ENCODE measurements at places on chromosomes 13 and 19.

DNA sequence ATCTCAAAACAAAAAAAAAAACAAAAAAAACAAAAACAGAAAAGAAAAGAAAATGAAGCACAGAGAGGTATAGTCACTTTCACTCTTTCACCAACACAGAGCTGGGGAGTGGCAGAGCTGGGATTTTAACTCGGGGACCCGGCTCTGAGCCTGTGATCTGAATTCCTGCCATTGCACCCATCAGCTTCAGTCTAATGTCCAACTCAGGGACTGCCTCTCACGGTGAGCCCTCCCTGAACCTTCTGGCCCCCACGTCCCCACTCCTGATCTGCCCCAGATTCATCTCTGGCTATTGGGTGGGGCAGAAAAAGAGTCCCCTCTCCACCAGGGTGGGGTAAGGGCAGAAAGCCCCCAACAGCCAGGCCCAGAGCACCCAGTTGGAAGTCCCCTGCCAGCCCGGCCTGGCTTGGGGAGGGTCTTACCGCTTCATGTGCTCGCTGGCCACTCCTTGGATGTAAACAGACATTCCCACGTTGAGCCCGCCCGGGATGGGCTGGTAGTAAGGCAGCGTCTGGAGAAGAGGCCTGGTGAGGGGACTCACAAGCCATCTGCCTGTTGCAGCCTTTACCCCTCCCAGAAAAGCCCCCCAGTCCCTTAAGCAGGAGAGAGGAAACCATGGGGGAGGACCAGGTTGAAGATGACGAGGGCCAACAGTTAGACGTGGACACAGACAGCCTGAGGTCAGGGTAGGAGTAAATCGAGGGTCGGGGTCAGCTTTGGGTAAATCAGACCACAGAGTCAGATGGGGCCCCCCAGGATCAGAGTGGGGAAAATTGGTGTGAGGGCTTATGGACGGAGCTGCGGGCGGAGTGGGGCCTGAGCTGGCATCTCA is 520 bp downstream of the LGALS4 start:
- DNase-seq, result no peak
- H3K36me3 ChIP-seq, result peaks cover 17% of the 10 kb centered on the region
- no peaks in the 10 kb centered on the region for H3K4me1 ChIP-seq
- H3K4me3 ChIP-seq, result no peak overlapping the region
- H3K27ac ChIP-seq, result no peak overlapping the region

DNA sequence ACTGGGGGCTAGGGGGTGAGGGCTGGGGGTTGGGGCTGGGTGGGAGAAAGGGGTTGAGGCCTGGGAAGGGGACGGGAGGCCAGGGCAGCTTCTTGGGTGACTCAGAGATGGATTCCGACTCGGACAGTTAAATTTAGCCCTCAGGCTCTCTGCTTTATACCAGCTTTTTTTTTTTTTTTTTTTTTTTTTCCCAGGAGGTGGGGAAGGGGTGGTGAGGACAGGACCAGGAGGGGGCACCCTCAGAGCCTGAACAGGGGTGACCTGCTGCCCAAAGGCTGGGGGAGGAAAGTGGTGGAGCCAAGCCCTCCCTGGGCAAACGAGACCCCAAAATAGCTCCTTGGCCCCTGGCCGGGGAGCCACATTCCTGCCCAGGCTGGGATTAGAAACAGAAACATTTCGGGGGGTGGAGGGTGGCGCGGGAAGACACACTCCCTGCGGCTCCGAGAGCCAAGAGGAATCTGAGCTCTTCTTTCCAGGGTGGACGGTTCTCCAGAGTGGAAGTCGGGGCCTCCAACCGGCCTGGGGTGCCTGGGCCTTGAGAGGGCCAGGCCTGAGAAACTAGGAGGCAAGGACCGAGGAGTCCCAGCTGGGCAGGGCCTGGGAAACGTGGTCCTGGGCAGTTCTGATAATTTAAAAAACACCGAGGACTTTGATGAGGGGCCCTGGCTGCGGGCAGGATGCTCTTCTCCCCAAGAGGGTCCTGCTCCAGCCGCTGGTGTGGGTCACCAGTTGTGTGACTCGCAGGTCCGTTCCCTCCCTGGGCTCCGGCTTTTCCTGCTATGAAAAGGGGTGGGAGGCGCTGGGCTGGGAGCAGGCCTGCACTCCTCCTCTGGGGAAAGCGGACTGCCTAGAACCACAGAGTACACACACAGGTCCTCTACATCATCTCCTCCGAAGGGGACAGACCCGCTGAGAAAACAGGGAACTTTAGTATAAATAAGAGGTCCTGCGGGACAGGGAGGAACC is 813 bp upstream of the DMPK start:
- no peak overlapping the region for H3K4me3 ChIP-seq
- no peak overlapping the region for H3K27ac ChIP-seq

GRCh38 chr13:27952876-27953675 is 16.0 kb downstream of the CDX2 start:
- H3K27ac ChIP-seq, result no peak overlapping the region
- H3K27me3 ChIP-seq, result peaks cover 98% of the 10 kb centered on the region
- H3K4me1 ChIP-seq, result peaks cover 6% of the 10 kb centered on the region
- H3K36me3 ChIP-seq, result no peaks in the 10 kb centered on the region
- H3K4me3 ChIP-seq, result peak overlapping the region; percentile 63
- DNase-seq, result peak; percentile 40

GRCh38 chr19:18126097-18126496 is 26.9 kb upstream of the PIK3R2 start:
- no peaks in the 10 kb centered on the region for H3K4me1 ChIP-seq
- DNase-seq, result no peak
- H3K27me3 ChIP-seq, result no peaks in the 10 kb centered on the region
- no peak overlapping the region for H3K4me3 ChIP-seq

DNA sequence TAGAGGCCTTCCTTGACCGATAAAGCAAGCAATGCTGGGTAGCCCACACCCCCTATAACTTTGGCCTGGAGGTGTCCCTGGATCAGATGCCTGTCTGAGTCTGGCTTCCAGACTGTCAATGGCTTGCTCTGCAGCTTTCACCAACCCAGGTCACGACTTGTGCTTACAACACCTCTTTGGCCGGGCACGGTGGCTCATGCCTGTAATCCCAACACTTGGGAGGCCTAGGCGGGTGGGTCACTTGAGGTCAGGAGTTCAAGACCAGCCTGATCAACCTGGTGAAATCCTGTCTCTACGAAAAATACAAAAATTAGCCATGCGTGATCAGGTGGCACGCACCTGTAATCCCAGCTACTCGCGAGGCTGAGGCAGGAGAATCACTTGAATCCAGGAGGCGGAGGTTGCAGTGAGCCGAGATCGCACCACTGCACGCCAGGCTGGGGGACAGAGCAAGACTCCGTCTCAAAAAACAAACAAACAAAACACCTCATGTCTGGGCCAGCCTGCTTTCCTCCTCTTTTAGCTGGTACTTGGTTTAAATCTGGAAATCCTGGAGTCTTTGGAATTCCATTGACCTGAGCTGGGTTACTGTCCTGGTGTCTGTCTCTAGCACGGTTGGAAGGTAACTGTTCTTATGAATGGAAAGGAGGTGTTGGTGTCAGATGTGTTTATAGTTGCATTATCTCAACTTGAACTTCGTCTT is 10.3 kb upstream of the GARRE1 start:
- H3K4me3 ChIP-seq, result no peak overlapping the region
- no peak overlapping the region for H3K27ac ChIP-seq
- no peaks in the 10 kb centered on the region for H3K27me3 ChIP-seq
- no peaks in the 10 kb centered on the region for H3K36me3 ChIP-seq

DNA sequence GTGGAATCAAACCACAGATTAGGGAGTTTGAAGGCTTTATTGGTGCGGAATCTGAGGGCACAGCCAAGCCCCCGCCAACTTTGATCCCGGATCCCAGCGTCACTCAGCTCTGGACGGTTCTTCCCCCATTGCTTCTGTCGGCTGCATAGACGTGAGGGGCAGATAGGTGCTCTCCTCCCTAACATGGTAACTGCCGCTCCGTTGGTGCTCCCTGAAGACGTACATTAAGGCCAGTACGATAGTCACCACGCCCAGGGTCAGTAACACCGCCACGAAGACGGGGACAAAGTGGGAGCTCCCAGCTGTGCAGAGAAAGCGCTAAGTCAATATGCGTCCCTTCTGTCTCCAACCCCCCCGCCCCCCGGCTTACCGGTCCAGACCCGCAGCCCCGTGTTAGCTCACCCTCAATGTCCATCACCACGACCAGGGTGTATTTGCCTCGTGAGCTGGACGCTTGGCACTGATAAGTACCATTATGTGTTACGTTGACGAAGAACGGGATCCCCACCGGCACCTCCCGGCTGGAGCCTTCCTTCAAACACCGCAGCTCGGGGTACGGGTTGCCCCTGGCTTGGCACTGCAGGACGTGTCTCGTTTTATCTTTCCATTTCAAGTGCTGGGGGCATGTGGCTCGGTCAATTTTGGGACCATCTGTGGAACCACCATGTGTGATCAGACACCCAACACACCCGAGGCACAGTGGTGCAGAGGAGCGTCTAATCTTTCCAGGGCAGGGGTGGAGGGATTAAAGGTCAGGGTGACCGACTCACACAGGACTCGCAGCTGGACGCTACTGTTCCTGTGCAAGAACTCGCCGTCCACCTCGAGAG is 644 bp upstream of the RAVER1 start:
- H3K27me3 ChIP-seq, result peaks cover 10% of the 10 kb centered on the region
- peaks cover 14% of the 10 kb centered on the region for H3K36me3 ChIP-seq
- H3K4me1 ChIP-seq, result peaks cover 23% of the 10 kb centered on the region
- DNase-seq, result no peak
- peak overlapping the region; percentile 93 for H3K4me3 ChIP-seq

DNA sequence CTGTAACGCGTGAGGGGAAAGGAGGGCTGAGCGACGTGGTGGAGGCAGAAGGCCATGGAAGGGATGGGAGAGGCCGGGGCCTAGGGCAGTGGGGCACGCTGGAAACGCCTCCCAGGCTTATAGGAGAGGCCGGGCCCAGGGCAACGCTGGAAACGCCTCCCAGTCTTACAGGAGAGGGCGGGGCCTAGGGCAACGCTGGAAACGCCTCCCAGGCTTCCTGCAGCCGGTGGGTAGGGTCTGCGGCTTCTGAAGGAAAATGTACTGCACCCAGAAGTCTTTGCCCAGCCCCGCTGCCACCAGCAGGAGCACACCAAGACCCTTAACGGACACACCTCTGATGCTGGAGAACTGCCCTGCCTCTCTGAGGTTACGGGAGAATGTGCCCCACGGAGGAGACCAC is 9.1 kb downstream of the CACTIN start:
- H3K4me3 ChIP-seq, result no peak overlapping the region
- no peaks in the 10 kb centered on the region for H3K27me3 ChIP-seq
- H3K36me3 ChIP-seq, result peaks cover 3% of the 10 kb centered on the region
- H3K4me1 ChIP-seq, result 0 out of 2 replicates have a peak, but pooled peaks cover 3% of the 10 kb centered on the region
- peak; percentile 42 for DNase-seq

DNA sequence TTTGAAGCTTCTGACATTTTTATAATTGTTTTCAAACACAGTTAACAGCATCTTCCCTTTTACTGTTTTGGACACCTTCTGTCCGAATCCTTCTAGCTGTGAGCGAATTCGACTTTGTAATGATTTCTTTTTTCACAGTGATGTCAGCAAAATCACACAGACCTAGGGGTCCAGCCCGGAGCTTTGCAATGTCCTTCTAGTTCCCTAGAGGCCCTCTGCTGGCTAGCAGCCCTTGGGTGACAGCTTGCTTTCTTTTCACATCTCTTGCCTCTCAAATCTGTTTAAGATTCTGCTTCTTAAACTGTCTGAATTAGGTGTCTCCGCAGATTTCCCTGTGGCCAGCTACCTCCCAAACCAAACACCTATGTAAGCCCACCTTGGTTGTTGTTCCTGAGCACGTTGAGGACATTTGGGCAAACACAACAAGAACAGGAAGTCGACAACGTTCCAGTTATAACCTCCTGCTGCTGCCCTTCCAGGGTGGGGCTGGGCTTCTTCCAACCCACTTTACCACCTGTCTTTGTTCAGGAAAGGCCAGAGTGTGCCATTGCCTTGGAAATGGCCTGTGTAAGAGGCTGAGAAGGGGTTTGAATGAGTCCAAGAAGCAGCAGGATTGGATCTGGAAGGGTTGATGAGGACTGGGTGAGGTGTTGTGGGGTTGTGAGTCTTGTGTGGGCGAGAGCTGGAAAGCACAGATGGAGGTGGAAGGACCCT is 123.1 kb downstream of the ATP8A2 start:
- no peak overlapping the region for H3K27ac ChIP-seq
- no peak overlapping the region for H3K4me3 ChIP-seq
- H3K4me1 ChIP-seq, result peaks cover 19% of the 10 kb centered on the region
- no peak for DNase-seq
- H3K27me3 ChIP-seq, result no peaks in the 10 kb centered on the region

GRCh38 chr19:17909003-17909732 is 23.6 kb upstream of the CCDC124 start:
- peak; percentile 23 for DNase-seq
- peaks cover 5% of the 10 kb centered on the region for H3K27me3 ChIP-seq
- peaks cover 8% of the 10 kb centered on the region for H3K4me1 ChIP-seq
- H3K36me3 ChIP-seq, result peaks cover 21% of the 10 kb centered on the region
- no peak overlapping the region for H3K4me3 ChIP-seq

DNA sequence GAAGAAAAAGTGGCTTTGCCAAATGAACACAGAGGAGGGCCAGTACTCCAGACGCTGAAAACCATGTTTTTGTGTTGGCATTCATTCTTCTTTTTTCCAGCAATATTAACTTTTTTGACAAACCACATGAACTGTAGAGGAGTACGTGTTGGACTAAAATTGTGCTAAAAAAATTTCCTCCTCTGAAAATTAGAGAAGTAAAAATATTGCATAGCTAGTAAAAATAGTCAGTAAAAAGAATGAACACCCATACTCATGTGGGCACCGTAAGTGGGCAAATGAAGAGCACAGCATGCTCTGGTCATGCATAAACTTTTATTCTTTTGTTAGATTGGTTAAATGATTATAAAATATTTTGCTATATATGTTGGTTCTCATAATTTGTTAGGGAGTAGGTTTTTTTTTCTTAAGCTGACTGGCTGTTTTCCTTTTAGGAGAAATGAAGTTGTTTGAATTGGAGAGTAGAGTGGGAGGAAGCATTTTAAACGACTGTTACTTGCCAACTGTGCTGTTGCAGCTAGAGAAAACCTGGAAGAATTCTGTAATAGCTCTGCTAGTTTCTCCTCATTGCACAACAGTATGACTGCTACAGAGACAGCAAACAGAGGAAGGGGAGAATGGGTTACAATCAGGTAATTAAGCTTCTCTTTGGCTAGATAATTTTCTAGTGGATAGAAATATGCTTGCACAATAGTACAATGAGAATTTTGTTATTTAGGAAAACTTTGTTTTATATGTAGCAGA is 222.4 kb downstream of the KCTD12 start:
- no peaks in the 10 kb centered on the region for H3K36me3 ChIP-seq
- H3K4me3 ChIP-seq, result no peak overlapping the region
- H3K4me1 ChIP-seq, result peaks cover 3% of the 10 kb centered on the region
- H3K27ac ChIP-seq, result no peak overlapping the region

- no peak overlapping the region for H3K4me3 ChIP-seq
- peaks cover 62% of the 10 kb centered on the region for H3K36me3 ChIP-seq
- no peak for DNase-seq
- no peaks in the 10 kb centered on the region for H3K27me3 ChIP-seq
- peaks cover 8% of the 10 kb centered on the region for H3K4me1 ChIP-seq
Measured at GRCh38 chr19:16537111-16537510, 5.1 kb downstream of the CHERP start.

- DNase-seq, result peak; percentile 56
- peaks cover 46% of the 10 kb centered on the region for H3K4me1 ChIP-seq
- H3K27me3 ChIP-seq, result no peaks in the 10 kb centered on the region
Measured at GRCh38 chr19:18292462-18292809, 11.0 kb upstream of the JUND start.

All from WTC11 (cell line).